Colonic mucosa (tissue), 4 donors: ENCODE measurements at places on chromosomes 12 and 14. TPM values are rescaled to one million over a fixed set of nuclear protein-coding genes. Genes with fewer than 3 reads are reported as not detected.

The KRT82 gene
- total RNA-seq = not detected

GRCh38 chr14:85459361-85460000 lies 70.5 kb upstream of the FLRT2 start:
- H3K4me1 ChIP-seq = no peaks in the 10 kb centered on the region
- no peak for DNase-seq
- no peaks in the 10 kb centered on the region for H3K36me3 ChIP-seq
- H3K27ac ChIP-seq = no peak overlapping the region

DNA sequence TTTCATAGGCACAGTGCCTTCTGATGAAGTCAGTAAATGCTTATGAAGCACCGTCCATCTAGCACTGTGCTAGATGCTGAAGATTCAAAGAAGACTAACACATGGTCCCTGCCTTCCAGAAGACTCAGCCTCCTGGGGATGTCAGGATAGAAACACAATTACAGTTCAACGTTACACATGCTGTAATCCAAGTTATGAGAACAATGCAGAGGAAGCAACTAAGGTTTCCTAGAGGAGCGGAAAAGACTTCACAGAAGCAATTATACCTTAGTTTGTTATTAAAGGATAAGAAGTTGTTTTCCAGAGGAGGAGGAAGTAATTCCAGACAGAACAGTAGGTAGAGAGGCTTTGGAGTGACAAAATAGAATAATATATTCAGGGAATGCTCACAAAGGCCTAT lies 66.9 kb upstream of the FGD4 start:
- H3K4me3 ChIP-seq = no peak overlapping the region
- no peaks in the 10 kb centered on the region for H3K4me1 ChIP-seq
- no peak overlapping the region for H3K27ac ChIP-seq
- no peak for DNase-seq
- H3K27me3 ChIP-seq = no peaks in the 10 kb centered on the region
- no peaks in the 10 kb centered on the region for H3K36me3 ChIP-seq

GRCh38 chr12:129300011-129300410 lies 446.7 kb downstream of the GLT1D1 start:
- no peak for DNase-seq
- no peaks in the 10 kb centered on the region for H3K36me3 ChIP-seq
- no peak overlapping the region for H3K4me3 ChIP-seq
- no peak overlapping the region for H3K27ac ChIP-seq

GRCh38 chr12:51848841-51849735 lies 570 bp upstream of the FIGNL2 start:
- no peak overlapping the region for H3K27ac ChIP-seq
- peaks cover 4% of the 10 kb centered on the region for H3K4me1 ChIP-seq
- H3K4me3 ChIP-seq = no peak overlapping the region
- DNase-seq = no peak

DNA sequence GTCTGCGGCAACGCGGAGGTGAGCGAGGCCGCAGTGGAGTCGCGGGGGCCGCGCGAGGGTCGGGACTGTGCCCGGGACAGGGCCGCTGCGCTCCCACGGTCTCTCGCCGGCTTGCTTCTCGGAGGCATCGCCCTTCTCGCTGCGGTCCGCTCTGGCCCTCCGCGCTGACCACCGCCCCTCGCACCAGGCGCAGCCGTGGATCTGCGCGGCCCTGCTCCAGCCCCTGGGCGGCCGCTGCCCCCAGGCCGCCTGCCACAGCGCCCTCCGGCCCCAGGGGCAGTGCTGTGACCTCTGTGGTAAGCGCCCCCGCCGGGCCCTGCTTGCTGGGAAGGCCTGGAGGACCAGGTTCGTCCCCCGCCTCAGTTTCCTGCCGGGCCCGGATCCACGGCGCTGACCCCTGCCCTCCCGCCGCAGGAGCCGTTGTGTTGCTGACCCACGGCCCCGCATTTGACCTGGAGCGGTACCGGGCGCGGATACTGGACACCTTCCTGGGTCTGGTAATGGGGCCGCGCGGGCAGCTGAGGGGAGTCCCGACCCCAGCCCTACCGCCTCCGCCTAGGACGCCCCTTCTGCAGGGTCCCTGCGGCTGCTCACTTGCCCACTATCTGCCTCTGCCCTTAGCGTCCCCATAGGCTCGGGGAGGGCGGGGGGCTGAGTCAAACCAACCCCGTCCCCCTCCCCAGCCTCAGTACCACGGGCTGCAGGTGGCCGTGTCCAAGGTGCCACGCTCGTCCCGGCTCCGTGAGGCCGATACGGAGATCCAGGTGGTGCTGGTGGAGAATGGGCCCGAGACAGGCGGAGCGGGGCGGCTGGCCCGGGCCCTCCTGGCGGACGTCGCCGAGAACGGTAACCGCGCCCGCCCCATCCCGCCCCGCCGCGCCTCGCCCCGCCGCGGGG lies 7.0 kb downstream of the AMN start:
- peaks cover 14% of the 10 kb centered on the region for H3K4me1 ChIP-seq
- peak overlapping the region; percentile 95 for H3K27ac ChIP-seq
- no peaks in the 10 kb centered on the region for H3K36me3 ChIP-seq
- peaks cover 16% of the 10 kb centered on the region for H3K27me3 ChIP-seq
- DNase-seq = no peak

GRCh38 chr12:62581288-62582064 lies 114.8 kb downstream of the MON2 start:
- H3K27me3 ChIP-seq = no peaks in the 10 kb centered on the region
- H3K27ac ChIP-seq = no peak overlapping the region
- DNase-seq = no peak

The LMO3 gene
- 8.1 TPM for total RNA-seq

GRCh38 chr12:31682136-31682962 lies 22.9 kb downstream of the ETFBKMT start:
- no peaks in the 10 kb centered on the region for H3K4me1 ChIP-seq
- no peaks in the 10 kb centered on the region for H3K36me3 ChIP-seq
- H3K4me3 ChIP-seq = no peak overlapping the region
- peak; percentile 71 for DNase-seq
- H3K27me3 ChIP-seq = no peaks in the 10 kb centered on the region

GRCh38 chr12:113105606-113106271 lies 29.8 kb downstream of the RASAL1 start:
- H3K27me3 ChIP-seq = no peaks in the 10 kb centered on the region
- H3K36me3 ChIP-seq = no peaks in the 10 kb centered on the region
- no peak overlapping the region for H3K4me3 ChIP-seq
- H3K27ac ChIP-seq = no peak overlapping the region

GRCh38 chr12:118237908-118238307 lies 102.0 kb downstream of the PEBP1 start:
- H3K27me3 ChIP-seq = no peaks in the 10 kb centered on the region
- no peaks in the 10 kb centered on the region for H3K36me3 ChIP-seq

GRCh38 chr12:65492998-65493912 lies 214.8 kb downstream of the MSRB3 start:
- H3K36me3 ChIP-seq = no peaks in the 10 kb centered on the region
- no peaks in the 10 kb centered on the region for H3K4me1 ChIP-seq
- no peak overlapping the region for H3K4me3 ChIP-seq
- DNase-seq = no peak

GRCh38 chr12:4003576-4003975 lies 130.4 kb upstream of the PARP11 start:
- no peak overlapping the region for H3K4me3 ChIP-seq
- no peak overlapping the region for H3K27ac ChIP-seq
- no peak for DNase-seq
- no peaks in the 10 kb centered on the region for H3K27me3 ChIP-seq
- H3K4me1 ChIP-seq = no peaks in the 10 kb centered on the region
- H3K36me3 ChIP-seq = no peaks in the 10 kb centered on the region

GRCh38 chr14:98507264-98507663 lies 764.7 kb downstream of the BCL11B start:
- H3K27me3 ChIP-seq = no peaks in the 10 kb centered on the region
- no peaks in the 10 kb centered on the region for H3K36me3 ChIP-seq
- H3K4me3 ChIP-seq = no peak overlapping the region
- DNase-seq = no peak

- no peaks in the 10 kb centered on the region for H3K27me3 ChIP-seq
- no peak overlapping the region for H3K4me3 ChIP-seq
- no peaks in the 10 kb centered on the region for H3K4me1 ChIP-seq
- no peak for DNase-seq
Observed at GRCh38 chr12:119699199-119699760, 31.3 kb downstream of the PRKAB1 start.

The GCH1 gene
- 20.4 TPM for total RNA-seq

- no peak overlapping the region for H3K4me3 ChIP-seq
- no peaks in the 10 kb centered on the region for H3K36me3 ChIP-seq
- no peak for DNase-seq
- no peaks in the 10 kb centered on the region for H3K4me1 ChIP-seq
- H3K27ac ChIP-seq = no peak overlapping the region
- no peaks in the 10 kb centered on the region for H3K27me3 ChIP-seq
Observed at GRCh38 chr12:96994900-96995299, 87.8 kb downstream of the NEDD1 start.

GRCh38 chr12:120356567-120357030 lies 12.4 kb downstream of the MSI1 start:
- H3K4me1 ChIP-seq = no peaks in the 10 kb centered on the region
- H3K27me3 ChIP-seq = no peaks in the 10 kb centered on the region
- no peak overlapping the region for H3K27ac ChIP-seq

DNA sequence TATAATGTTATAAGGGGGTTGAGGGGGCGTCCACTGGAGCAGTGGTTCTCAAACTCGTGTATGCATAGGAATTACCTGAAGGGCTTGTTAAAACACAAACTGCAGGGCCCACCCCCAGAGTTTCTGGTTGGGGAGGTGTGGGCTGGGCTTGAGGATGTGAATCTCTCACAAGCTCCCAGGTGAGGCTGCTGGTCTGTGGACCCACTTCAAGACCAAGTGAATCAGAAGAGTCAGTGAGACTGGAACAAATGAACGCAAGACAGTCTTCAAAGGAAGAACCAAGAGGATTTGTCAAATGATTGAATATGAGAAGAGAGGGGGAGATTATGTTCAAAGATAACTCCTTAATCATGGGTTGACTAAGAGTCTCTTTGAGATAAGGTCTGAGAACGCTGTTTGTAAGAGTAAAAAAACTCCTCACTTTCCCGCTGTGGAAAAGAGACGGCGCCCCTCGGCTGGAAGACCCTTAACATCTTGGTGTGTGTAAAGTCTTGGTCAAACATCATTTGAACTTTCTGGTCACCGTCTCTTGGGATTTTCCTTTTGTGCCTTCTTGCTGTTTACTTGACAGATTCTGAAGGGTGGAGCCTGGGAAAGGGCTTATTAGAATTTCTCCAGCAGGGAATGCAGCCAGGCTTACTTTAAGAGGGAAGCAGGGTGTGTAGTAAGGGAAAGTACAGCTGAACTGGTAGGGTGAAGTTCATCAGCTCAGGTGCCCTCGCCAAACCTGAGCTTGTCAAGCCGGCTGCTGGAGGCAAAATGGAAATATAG lies 5.3 kb upstream of the FOXN3 start:
- peak overlapping the region; percentile 77 for H3K27ac ChIP-seq
- DNase-seq = peak; percentile 84
- H3K27me3 ChIP-seq = no peaks in the 10 kb centered on the region
- H3K4me1 ChIP-seq = no peaks in the 10 kb centered on the region
- no peaks in the 10 kb centered on the region for H3K36me3 ChIP-seq
